ENCODE measurements at places on chromosomes 2 and 18.

- peak; percentile 3 for DNase-seq
Measured at GRCh38 chr2:95231723-95232122, 24.4 kb downstream of the ZNF892 start.

DNA sequence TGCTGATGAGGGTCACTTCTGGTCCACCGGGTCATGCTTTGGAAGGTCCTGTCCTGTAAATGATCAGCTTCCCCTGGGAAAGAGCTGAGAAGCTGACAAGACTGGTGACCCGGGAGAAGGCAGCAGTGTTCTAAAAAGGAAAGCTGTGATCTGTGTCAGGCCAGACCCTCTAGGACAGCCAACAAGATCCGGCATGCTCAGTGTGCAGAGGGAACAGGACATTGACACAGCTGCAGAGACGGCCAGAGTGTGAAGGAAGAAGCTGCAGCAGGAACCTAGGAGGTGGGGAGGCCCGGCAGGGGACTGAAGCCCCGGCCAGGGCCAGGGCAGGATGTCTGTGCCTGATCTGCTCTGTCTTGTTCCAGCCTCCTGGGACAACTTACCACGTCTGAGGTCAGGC is 372.7 kb upstream of the ID2 start:
- no peak for DNase-seq

DNA sequence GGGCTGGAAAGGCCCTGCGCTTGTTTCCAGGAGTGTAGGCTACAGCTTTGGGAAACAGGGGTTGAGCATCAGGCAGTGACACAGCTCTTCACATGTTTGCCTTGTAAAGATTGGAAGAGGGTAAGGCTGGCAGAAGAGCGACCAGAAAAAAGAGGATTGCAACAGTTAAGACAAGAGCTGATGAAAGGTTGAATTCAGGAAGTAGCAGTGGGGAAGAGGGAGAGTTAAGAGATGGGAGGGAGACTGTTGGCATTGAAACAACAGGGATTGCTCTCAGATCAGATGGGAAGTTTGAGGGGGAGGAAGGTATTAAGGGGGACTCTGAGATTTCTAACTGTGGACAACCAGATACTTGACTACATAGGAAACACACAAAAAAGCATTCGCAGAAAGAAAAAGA is 96.9 kb downstream of the CTAGE1 start:
- no peak for DNase-seq

- no peak for DNase-seq
Measured at GRCh38 chr18:61093965-61094364, 239.3 kb upstream of the CDH20 start.

DNA sequence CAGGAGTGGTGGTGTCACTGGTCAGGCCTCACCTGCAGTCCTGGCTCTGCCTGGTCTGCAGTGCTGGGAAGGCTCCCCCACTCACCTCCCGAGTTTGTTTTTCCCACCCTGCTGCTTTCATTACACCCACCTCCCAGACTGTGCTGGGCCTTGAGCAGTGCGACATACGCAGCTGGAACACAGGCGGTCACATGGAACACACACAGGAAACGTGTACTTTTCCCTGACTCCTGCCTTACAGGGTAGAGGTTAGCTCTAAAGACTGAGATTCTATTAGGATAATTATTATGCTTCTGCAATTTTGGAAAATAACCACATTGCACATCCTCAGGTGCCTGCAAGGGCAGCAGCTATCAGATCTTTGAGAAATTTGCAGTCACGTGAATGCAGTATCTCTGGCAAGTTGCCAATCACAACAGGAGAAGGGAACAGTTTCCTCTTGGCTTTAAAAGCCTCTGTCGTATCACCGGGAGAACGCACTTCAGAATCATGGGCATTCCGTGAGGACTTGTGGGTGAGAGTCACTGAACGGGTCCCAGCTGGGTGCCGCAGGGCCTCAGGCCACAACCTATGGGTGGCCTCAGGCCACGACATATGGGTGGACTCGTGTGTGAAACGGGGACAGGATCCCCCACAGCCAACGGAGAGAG is 136.5 kb downstream of the ZNF236 start:
- no peak for DNase-seq
